ENCODE measurements at places on chromosomes 11 and 22.
A peak's percentile ranks its signal among the peaks of the same experiment; 100 is the strongest.

GRCh38 chr11:84420271-84420670, 1134.1 kb upstream of the CCDC90B start:
- no peak for DNase-seq

DNA sequence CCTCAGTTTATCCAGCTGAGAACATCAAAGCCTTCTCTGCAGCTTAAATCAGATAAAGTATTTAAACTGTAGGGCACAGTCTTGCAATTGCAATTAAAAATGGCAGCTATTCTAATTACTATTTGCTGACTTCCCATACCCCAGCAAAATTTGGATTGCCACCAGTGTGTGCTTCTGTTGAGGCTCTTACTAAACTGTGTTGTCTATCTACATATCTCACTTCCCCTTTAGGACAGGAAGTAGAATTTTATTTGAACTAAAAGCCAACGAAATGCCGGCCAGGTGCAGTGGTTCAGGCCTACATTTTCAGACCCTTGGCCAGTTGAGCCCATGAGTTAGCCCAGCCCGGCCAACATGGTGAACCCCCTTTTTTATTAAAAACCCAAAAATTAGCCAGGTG, 7.1 kb downstream of the SAA4 start:
- DNase-seq = no peak

DNA sequence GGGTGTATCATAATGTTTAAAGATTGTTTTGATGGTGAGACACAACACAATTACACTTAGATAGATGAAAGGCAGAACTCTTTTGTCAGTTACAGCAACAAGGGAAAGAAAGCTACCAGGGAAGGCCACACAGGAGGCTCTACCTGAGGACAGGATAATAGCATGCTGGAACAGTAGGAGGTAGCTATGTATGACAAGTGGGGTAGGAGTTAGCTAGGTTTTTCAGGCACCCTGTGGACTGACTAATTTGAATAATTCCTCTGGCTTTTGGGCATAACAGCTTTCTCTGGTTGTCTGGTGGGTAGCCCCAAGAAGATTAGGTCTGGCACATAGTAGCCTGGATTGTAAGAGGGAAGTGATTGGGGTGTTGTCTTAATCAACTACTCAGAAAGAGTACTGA, 475.4 kb upstream of the CHORDC1 start:
- DNase-seq = no peak

GRCh38 chr11:44034639-44035038, 13.1 kb upstream of the ACCSL start:
- no peak for DNase-seq

DNA sequence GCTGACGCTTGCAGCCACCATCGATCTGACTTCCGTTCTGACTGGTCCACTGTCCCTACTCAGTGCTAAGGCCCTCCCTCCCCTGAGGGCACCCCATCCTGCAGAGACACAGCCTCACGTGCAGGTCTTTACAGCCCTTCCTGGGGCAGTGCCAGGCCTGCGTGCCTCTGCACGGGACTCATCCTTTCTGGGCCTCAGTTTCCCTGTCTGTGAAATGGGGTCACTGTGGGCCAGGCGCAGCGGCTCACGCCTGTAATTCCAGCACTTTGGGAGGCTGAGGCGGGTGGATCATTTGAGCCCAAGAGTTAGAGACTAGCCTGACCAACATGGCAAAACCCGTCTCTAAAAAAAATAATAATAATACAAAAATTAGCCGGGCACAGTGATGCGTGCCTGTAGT, 17.8 kb upstream of the PARVG start:
- no peak for DNase-seq

DNA sequence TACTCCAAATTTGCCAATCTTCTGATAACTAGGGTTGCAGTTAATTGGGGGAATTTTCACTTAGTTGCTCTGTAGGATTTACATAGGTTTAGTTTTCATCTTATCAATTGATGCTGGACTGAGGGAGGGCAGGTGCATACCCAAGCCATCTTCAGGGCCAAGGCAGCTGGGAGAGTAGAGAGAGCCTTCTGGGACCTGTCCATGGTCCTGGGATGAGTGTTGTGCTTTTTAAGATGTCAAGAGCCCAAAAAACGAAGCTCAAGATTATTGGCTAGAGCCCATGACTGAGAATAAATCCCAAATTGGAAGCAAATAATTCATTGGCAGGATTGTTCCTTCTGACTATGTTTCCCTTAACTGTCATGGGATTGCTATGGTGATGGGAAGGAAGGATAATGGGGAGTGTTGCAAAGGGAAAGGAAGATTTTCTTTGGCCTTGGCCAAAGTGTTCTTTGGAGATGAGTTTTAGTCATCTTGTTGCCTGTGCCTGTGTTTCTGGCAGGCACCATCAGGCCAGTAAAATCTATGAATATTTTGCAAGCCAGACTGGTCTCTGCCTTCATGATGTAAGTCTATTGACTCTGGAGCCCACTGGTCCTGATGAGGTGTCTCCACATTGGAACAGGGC, 4.5 kb downstream of the SLC22A6 start:
- no peak for DNase-seq

GRCh38 chr11:45807792-45808238, 2.9 kb downstream of the SLC35C1 start:
- no peak for DNase-seq

DNA sequence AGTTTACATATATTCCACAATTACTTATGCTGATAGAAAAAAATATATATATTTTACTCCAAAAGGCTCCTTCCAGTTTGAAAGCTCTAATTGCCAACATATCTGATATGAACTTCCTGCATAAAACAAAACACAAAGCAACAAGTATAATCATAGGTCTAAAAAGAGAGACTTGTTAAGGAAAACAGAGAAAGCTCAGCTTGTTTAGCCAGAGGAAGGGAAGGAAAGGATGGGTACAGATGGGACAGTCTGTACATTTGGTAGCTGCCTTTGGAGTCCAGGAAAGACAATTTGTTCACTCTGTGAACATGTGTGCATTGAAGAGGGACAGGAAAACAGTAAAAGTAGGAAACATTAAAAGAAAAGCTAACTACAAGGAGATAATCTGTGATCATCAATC, 45.7 kb upstream of the AKIP1 start:
- no peak for DNase-seq

DNA sequence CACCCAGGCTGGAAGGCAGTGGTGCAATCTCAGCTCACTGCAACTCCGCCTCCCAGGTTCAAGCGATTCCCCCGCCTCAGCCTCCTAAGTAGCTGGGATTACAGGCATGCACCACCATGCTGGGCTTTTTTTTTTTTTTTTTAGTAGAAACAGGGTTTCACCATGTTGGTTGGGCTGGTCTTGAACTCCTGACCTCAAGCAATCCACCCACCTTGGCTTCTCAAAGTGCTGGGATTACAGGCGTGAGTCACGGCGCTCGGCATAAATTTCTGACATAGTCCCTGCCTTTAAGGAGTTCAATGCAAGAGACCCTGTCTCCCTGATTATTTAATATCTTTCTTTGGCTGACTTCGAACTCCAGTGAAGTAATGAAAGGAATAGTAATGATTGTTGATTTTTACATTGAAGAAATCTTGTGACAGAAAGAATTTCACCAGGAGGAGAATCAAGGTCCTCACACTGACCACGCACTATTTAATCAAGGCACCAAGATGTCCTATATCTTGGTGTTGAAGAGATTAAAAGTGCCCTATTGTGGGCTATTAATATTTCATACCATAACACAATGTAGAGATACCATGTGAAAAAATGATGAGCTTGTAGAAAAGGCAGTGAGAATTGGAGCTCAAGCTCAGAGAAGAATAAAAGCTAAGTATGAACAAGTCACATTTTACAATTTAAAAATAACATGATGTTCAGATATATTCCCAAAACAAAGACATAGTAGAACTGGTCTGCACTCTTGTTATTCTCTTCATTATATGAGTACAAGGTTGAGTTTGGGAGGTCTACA, 71.6 kb upstream of the BLID start:
- no peak for DNase-seq

- no peak for DNase-seq
Measured at GRCh38 chr11:84564180-84564866, 1062.8 kb downstream of the DLG2 start.

DNA sequence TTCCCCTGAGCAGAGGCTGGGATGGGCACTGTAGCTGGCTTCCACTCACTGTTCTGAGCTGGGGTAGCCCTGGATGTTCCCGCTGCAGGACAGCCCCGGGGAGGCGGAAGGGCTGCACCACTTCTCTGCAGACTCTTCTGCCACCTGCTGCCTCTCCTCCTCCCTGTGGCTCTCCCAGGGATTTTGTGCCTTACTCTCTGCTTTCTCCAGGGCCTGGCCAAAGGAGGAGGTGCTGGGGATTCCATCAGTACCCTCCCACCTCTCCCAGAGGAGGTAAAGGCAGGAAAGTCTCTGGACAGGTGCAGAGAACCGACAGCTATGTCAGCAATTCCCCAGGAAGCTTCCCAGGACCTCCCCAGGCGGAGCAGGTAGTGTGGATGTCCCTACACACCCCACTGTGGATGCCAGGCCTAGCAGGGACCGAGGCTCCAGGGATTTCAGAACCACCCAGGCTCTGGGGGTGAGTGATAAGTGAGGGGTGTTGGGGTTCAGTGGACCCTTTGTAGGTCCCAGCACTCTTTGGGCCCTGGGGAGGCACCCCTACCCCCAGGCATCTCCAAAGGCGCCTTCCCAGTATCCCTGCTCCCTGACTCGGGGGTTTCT, 11.3 kb downstream of the DUSP8 start:
- DNase-seq = no peak

GRCh38 chr11:122593473-122594420, 61.8 kb upstream of the UBASH3B start:
- no peak for DNase-seq

GRCh38 chr11:66408488-66409214, 12.2 kb upstream of the NPAS4 start:
- DNase-seq = peak; percentile 97

GRCh38 chr11:117299351-117300282, 8.5 kb downstream of the BACE1-AS start:
- no peak for DNase-seq

- DNase-seq = no peak
Measured at GRCh38 chr11:116829525-116830183, at the start of gene APOC3. TSS of gene APOC3 (plus strand) at chr11:116829907. CDS start at chr11:116830583, 676 bp downstream.

DNA sequence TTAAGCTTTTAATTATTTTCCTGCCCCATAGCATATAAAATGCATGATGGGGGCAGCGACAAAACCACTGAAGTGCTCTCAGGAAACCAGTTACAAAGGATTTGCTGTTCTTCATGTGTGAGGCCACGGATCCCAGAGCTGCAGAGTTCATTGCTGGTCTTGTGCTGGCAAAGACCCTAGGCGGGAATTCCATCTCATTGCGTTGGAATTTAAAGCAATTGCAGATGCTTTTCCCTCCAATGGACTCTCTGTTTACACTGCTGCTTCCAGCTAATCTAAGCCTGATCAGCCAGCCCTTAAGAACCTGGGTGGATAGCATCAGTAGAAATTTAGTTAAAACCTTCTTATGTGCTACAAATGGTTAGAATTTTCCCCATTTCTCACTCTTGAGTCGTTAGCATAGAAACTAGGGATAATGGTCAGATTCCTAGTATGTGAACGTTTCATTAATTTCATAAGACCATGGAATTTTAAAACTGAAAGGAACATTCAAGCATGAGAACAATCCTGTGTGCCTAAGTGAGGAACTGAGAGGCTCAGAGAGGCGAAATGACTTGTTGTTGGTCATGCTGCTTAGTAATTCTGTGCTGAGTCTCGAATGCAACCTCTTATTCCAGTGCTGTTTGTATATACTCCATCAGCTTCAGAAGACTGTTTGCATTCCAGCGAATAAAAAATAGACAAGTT, 36.1 kb upstream of the ADSL start:
- DNase-seq = no peak

- no peak for DNase-seq
Measured at GRCh38 chr22:37174964-37175363, 13.1 kb downstream of the C1QTNF6 start.

GRCh38 chr11:115939731-115940421, 435.7 kb upstream of the CADM1 start:
- no peak for DNase-seq

DNA sequence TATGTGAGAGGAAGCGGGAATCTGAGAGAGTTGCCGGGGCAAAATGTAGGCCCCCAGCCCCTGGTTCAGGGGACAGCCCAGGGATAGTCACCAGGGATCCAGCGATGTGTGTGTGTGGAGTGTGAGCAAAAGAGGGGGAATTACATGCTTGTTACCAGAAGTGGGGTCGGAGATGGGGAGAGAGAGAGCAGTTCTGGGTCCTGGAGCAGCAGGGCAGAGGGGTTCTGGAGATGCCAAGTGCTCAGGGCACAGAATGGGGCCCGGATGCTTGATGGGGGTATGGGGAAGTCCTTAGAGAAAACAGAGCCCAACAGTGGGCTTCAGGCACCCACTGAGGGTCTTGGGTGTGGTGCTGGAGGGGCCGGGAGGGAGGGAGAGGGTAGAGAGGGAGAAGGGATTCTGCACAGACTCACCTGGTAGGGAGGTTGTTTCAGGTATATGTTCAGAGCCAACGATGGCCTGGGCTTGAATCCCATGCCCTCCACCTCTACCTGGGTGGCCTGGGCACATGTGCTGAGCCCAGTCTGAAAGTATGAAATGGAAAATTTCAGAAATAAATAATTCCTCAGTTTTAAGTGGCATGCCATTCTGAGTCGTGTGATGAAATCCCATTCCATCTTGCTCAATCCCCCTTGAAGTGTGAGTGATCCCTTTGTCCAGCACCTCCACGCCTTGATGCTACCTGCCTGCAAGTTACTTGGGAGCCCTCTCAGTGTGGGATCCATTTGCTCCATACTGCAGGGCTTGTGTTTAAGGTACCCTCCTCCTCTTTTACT, 12.4 kb downstream of the SMIM38 start:
- no peak for DNase-seq

- no peak for DNase-seq
Measured at GRCh38 chr11:98842187-98842586, 178.6 kb upstream of the CNTN5 start.

DNA sequence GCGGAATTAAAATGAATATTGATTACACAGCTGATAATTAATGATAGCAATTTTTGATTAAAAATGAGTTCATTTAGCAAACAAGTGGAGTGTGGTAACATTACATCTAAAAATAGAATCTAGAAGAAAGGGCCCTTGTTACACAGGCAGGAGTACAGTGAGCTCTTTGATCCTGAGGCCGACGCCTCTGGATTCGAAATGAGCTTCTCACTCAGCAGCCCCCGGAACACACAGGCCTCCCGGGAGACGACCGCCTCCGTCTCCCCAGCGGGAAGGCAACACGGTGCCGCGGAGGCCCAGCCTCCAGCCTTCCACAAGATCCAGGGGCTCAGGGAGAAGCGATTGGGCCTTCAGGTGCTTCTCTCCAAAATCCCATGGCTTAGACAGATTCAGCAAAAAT, 379.1 kb downstream of the BRD1 start:
- no peak for DNase-seq

- no peak for DNase-seq
Measured at GRCh38 chr22:19195796-19196731, 17.5 kb upstream of the SLC25A1 start.

GRCh38 chr11:33135216-33135615, 26.1 kb downstream of the CSTF3 start:
- no peak for DNase-seq

- no peak for DNase-seq
Measured at GRCh38 chr11:3002871-3003270, 10.7 kb upstream of the NAP1L4 start.

DNA sequence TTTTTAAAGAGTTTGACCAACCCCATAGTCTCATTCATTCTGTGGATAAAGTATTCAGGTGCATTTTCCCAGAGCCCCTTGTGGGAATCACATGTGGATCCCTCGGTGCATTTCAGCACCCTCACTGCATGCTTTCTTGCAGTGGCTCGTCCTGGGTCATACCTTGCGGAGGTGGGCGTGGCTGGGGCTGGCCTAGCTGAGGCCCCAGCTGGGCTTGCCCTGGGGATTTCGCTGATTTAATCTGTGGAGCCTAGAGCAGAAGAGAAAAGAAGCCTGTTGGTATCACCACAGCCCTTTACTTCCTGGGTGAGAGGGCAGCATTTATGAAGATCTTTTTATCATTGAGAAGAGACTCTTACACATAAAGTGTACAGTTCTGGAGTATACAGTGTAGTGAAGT, 53.1 kb downstream of the FBXO7 start:
- DNase-seq = no peak
